ENCODE measurements at places on chromosomes 3 and 15.

- no peak for DNase-seq
Observed at GRCh38 chr3:150681057-150681456, 22.7 kb downstream of the ERICH6 start.

DNA sequence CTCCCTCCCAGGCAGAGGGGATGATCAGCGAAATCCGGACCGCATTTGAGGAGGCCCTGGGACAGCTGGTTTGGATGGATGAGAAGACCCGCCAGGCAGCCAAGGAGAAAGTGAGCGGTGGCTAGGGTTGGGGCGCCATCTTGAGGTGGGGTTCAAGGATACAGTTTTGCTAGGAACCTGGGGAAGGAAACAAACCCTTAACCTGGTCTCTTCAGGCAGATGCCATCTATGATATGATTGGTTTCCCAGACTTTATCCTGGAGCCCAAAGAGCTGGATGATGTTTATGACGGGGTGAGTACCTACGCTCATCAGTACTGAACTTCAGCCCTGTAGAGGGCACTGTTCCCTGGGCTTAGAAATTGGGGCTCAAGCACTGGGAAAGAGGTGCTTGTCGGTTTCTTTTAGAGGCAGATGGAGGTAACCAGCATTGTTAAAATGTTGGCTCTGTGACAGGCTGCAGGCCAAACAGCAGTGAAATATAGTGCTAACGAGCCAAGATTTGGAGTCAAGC, 9.6 kb upstream of the PSMD2 start:
- peak; percentile 65 for DNase-seq

DNA sequence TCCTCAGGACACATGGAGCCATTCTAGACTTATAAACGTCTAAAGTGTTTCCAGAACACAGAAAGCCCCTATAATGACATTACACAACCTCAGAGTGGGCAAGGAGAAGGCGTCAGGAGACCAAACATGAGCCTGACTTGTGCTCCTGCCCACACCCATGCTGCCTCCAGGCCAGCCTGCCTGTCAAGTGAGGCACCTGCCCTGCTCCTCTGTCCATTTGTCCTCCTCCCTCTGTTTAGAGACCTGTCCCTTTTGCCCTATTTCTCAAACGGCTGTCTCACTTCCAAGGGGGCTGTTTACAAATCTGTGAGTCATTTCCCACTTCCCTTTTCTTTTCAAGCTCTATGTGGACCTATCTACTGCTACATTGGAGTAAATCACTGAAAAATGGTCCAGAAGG, 21.0 kb downstream of the ZDHHC3 start:
- DNase-seq, result no peak

DNA sequence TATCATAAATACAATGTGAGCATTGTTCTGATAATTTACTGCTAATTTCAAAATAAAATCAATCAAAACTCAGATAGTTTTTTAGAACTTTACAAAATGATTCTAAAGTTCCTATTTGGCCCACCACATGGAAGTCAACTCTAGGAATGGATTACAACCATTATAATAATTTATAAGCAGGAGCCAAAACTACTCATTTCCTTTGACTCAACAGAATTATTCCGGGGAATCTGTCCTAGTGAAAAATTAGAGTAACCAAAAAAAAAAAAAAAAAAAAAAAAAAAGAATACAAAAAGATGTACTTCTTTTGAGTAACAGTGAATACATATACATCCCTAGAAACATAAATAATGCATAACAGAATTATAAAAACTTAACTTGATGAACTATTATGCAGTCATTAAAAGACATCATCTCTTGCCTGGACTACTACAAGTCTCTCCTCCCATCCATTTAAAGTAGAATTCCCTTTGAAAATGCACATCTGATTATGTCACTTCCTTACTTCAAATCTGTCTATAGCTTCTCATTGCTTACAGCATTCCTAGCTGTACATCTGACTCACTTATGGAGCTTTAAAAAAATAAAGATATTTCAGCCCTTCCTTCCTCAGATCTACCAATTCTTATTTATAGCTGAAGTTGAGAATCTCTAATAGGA, 43.4 kb downstream of the HDGFL3 start:
- DNase-seq, result no peak

GRCh38 chr15:80414546-80415357, 10.6 kb downstream of the ARNT2 start:
- no peak for DNase-seq

DNA sequence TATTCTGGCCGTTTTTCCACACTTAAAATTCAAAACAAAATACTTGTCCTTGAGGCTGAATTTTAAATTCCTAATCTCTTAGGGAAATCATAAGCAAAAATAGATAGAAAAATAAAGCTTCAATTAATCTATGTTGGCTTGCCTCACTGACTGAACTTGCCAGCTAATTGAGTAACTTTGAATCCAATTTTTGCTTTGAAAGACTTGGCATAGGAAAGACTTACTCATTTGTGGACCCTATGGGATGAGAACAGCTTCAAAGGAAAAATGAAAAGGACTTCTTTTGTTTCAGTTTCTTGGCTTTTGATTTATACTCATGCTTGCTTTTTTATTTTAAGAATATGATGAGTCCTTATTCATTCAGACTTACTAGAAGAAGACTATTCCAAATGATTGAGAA, 370.7 kb upstream of the RARB start:
- DNase-seq, result no peak

GRCh38 chr15:35757361-35757760, 211.4 kb upstream of the DPH6 start:
- no peak for DNase-seq

DNA sequence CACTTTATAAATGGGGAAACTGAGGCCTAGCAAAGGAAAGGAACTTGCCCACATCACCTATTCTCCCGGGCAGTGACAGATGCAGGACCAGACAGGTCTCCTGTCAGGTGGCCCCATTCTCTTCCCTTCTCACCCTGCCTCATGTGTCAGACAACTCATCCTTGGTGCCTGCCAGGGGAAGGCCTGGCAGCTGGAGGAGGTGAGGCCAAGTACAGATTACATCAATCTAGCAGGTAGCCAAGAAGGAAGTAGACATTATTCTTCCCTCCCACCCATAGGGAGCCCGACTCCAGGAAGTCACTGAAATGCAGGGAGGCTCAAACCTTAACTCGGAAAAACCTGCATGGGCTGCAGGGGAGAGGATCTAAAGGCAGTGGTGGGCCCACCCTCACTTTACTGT, 39.6 kb downstream of the DAPK2 start:
- no peak for DNase-seq

DNA sequence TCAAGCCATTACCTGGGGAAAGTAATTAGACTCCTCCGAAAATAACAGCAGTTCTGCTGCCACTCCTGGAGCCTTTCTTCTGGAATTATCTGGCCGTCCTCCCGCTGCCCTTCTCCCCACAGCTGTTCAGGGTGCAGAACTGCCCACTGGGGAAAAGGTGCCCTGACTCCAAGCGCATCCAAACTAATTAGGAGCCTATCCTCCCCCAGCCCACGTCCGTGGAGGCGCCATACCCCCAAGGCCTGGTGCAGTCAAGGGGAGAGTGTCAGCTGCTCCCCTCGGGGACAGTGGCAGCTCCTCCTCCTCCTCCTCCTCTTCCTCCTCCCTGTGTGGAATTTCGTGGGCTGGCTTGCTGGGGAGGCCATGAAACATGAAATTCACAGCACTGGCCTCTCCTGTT, 177.2 kb downstream of the XXYLT1 start:
- DNase-seq, result no peak

DNA sequence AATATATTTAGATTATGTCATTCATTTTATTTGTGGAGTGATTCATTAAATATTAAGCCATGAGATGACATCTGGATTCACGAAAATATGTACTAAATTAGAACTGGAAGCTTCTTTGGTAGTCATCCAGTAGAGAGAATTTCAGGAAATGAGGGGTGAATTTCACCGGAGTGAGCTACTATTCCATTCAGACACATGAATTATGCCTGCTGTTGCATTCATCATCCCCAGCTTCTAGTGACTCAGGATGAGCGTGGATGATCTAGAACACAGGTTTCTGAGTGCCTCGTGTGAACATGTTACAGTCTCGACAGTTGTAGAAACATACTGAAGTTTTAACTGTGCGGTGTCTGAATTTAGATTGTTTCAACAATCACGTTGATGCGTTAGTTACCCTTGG, 42.9 kb upstream of the GABRG3 start:
- DNase-seq, result no peak

GRCh38 chr3:46395210-46395661, 11.6 kb downstream of the CCR5AS start:
- DNase-seq, result no peak

GRCh38 chr3:56131974-56132590, 336.2 kb downstream of the ERC2 start:
- DNase-seq, result no peak

DNA sequence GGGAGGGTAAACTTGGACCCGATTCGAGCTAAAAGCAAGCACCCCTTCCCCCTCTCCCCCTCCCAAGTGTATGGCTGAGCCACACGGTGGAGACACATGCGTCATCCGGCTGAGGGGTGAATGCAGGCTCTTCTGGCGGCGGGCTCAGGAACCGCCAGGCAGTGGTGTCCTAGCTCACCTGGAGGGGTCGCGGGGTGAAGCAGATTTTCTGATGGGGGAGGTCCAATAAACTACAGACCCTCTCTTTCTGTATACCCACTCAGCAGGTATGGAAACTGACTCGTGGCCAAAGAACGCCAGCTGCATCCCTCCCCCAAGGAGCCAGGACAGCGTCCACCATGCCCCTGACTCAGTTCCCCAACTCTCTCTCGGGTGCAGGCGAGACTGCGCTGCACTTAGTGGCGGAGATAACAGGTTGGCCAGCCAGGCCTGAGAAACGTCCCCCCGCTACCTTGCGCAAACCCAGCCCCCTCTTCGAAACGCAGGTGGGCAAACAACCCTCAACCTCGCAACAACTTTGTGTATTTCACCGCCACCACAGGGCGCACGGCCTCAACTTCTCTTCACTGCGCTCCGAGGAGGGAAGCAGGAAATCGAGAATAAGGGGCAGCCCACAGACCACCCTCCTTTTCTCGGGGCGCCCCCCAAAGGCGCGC, 1.3 kb downstream of the MAGI1 start:
- DNase-seq, result no peak

DNA sequence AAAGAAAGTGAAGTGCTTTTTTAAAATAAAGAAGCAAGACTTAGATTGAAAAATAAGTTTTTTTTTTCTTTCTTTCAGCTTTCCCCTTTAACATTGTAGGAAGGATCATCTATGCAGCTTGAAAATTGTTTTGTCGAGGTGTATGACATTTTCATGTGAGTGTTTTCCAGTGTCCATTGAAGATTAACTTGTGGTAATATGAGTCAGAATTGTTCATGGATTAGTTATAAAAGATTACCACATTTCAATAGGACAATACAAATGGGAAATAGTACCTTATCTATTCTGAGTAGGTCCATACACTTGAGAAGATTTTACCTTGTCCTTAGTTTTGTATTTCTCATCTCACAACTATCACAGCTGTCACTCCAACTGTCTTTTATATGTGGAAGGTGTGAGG, 1234.7 kb downstream of the NSUN3 start:
- no peak for DNase-seq

GRCh38 chr15:77617476-77618230, 15.1 kb downstream of the LINGO1 start:
- DNase-seq, result no peak

DNA sequence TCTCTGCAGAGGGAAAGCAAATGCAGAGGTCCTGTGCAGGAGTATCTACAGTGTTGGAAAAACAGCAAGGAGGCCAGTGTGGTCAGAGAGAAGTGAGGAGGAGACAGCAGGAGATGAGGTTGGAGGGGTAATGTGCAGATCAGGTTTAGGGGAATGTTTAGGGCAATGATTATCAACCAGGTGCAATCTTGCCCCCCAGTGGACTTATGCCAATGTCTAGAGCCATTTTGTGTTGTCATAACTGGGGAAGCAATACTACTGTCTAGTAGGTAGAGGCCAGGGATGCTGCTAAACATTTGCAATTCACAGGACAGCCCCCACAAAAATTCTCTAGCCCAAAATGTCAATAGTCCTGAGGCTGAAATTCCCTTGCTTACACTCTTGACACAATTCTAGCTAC, 13.1 kb downstream of the CCDC191 start:
- no peak for DNase-seq

DNA sequence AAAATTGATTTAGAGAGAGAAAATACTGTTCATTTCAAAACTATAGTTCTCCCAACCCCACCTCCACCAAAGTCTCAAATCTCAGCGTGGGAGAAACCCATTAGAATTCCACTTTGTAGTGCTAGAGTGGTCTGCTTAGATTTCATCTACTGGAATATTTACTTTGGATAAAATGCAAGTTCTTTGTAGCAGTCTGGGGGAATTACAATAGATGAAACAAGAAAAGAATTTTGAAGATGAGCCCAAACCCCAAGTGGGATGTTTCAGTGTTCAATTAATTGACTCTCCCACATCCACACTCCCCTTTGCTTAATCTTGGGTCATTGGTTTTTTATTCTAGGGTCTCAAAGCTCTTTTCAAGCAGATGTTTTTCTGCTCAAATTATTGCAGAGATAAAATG, 97.8 kb downstream of the RPL22L1 start:
- DNase-seq, result no peak

GRCh38 chr3:15055019-15055557, 10.0 kb downstream of the MRPS25 start:
- peak; percentile 61 for DNase-seq

DNA sequence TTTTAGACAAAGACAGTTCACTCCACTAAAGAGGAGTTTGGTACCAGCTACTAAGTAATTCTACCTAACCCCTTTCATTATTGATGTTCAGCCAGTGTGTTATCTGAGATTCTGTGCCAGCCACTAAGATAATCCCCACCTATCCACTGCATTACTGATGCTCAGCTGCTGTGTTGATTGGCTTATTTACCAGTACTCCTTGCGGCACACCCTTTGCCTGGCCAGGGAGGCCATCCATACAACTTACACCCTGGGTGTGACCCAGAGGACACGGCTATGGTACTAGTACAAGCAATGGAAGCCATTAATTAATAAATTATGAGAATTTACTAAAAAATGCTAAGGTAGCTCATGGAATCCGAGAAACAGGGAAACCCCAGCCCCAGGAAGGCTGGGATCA, 290.7 kb upstream of the CTNNB1 start:
- no peak for DNase-seq

GRCh38 chr15:68620721-68621527, 42.1 kb downstream of the CORO2B start:
- DNase-seq, result no peak

GRCh38 chr3:55664387-55664786, 177.3 kb upstream of the WNT5A start:
- DNase-seq, result no peak

DNA sequence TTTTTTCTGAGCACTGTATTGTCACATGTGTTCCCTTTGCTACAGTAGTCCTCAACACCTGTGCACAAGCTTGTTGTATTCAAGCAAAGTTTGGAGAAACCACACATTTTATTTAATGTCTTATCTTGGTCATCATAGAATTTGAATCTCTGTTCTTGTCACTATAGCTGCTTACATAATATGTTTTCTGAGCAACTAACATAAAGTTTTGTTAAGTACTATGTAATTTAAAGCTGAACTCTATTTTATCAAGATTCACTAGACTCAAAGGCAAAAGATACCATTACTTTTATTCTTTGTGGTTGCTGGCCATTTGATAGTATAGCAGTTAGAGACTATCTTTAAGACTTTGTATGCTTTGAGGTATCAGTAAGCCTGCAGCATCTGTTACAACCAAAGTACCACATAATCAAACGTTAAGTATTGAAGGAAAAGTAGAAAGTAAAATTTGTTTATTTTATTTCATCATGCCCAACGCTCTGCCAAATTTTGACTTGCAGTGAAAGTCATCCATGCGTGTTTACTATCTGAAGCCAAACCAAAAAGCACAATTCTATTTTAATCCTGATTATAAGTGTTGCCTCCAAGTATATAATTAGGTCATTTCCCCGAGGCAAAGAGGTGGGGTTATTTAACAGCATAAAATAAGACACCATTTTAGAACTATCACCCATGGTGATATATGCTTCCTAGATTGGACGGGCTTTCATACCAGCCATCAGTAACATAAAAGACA, 10.3 kb upstream of the ABHD10 start:
- DNase-seq, result no peak

All from stimulated activated CD4-positive, alpha-beta T cell treated with anti-CD3 and anti-CD28 coated beads, Interleukin-15, amount 100 ng/mL, for 48 hours (primary cell).